NCI-H226 (cell line): ENCODE measurements at places on chromosomes 2 and 18.

- peak; percentile 40 for DNase-seq
These were observed 60.2 kb downstream of the RALBP1 start for GRCh38 chr18:9535430-9535991.

GRCh38 chr2:164560902-164561301 lies 60.4 kb downstream of the GRB14 start:
- DNase-seq: no peak

- DNase-seq: peak; percentile 58
These were observed 42.0 kb downstream of the RDH14 start for GRCh38 chr2:18518116-18519111.

DNA sequence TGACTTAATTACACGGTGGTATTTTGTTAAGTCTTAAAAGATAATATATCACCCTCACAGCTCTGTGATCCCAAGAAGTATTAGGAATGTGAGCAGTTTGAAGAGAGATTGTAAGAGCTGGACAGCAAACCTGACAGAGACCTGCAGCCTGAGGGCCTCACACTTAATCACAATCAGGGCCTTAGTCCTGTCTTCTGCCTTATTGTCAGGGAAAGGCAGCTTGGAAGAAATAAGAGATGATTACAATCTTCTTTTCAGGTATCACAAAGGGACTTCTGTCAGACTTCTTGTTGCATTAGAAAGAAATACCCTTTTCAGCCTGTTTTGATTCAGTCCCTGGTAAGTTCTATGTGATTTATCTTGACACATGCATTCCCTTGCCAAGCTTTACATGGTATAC lies 1433.8 kb upstream of the SLC39A10 start:
- no peak for DNase-seq
